ENCODE measurements at places on chromosomes 1 and 21.

DNA sequence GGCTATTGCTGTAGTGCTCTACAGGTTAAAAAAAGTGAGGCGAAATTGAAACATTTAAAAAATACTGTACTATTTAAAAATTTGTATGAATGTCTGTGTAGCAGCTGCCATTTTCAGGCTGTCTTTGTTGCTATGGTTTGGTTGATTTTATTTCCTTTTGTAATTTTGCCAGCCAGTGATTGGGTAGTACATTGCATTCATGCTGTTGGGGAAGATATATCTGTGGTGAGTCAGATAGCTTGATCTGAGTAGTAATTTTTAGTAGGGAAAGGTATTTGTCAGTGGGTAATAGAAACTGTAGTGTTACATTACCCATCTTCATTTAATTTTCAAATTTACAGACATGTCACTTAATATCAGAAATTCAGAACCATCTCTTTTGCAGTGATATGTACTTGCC lies 15.0 kb downstream of the NFIA start:
- DNase-seq = no peak

- no peak for DNase-seq
These were observed 26.6 kb upstream of the SLAMF6 start for GRCh38 chr1:160549665-160550006.

DNA sequence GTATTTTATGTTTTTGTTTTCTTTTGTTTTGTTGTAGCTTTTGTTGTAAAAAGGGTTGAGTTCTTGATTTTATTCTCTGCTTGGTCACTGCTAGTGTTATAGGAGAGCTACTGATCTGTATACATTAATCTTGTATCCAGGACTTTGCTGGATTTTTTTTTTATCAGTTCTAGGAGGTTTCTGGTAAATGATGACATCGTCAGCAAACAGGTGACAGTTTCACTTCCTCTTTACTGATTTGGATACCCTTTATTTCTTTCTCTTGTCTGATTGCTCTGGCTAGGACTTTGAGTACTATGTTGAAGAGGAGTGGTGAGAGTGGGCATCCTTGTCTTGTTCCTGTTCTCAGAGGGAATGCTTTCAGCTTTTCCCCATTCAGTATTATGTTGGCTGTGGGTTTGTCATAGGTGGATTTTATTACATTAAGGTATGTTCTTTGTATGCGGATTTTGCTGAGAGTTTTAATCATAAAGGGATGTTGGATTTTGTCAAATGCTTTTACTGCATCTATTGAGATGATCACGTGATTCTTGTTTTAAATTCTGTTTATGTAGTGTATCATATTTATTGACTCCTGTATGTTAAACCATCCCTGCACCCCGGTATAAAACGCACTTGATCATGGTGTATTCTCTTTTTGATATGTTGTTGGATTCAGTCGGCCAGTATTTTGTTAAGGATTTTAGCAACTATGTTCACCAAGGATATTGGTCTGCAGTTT lies 905.7 kb downstream of the LTN1 start:
- no peak for DNase-seq

- DNase-seq = no peak
These were observed 8.3 kb upstream of the KIAA0040 start for GRCh38 chr1:175200678-175201521.

GRCh38 chr1:68495968-68496679 lies 758 bp downstream of the DEPDC1 start:
- no peak for DNase-seq

DNA sequence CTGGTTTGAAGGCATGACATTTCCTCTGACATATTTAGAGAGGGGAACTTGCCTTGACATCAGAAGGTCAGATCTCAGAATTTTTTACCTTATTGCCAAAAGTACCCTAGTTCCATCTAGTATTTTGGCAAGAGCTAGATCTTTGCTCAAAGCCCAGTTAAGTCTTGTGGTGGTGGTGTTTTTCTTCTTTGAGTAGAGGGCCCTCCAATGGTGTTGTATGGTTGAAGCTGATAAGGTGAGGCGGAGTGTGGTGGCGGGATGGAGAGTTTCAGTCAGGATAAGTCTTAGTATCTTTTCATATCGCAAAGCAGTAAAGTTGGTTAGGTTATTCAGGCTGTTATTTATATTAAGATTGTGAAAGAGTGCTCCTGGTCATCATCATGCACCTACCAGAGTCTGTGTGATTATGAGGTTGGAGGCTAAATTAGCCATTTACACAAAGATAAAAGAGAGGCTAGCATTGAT lies 20.1 kb upstream of the MACF1 start:
- DNase-seq = no peak

Measured in activated CD4-positive, alpha-beta T cell treated with anti-CD3 and anti-CD28 coated beads for 24 hours (primary cell).